ENCODE measurements at places on chromosomes 11 and 22.

DNA sequence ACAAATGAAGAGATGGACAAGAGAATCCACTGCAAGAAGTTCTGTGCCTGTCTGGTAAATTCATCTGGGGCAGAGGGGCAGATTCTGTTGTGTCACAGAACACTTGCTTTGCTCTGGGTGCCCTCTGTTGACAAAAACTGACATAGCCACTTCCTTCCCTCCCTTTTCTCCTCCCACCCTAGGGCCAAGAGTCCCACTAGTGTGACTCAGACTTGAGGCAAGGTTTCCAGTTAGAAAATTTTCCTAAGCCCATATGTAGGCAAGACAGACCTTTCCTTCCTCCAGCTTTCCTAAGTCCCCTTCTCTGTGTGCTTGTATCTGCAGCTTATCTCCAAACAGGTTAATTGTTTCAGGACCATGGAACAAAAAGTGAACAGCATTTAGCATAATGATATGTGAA is 106.8 kb downstream of the RBFOX2 start:
- ATAC-seq, result peak; percentile 90

DNA sequence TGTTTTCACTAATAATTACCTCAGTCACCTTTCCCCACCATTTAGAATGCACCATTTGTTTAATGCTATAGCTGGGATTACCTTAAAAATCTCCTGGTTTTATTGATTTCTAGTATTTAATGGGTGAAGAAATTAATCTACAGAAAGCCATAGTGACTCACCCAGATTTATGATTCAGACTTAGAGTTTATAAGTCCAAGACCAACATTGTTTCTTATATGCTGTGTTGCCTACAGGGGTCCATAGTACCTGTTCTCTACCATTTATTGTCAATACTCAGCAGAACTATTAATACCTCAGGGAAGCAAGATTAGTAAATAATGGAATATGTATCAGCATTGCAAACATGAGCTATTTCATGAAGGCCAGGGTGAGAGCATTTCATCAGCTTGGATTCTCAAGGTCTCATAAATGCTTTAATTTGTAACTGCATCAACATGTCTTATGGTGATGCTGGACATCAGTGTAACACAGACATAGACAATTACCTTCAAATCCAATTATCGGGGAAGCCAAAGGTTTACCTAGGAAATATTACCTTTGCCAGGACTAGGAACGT is 8.0 kb upstream of the MS4A7 start:
- no peak for ATAC-seq

DNA sequence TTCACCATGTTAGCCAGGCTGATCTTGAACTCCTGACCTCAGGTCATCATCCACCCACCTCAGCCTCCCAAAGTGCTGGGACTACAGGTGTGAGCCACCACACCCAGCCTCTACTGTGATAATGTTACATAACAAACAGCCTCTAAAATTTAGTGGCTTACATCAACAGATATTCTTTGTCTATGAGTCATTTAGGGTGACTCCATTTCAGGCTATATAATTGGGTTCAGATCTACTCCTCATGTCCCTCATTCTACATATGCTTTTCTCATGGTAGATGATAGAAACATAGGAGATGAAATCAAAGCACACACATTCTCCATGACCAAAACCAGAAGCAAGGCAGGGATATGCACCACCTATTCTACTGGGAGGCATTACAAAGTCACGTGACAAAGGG is 72.7 kb downstream of the SIK2 start:
- ATAC-seq, result no peak

DNA sequence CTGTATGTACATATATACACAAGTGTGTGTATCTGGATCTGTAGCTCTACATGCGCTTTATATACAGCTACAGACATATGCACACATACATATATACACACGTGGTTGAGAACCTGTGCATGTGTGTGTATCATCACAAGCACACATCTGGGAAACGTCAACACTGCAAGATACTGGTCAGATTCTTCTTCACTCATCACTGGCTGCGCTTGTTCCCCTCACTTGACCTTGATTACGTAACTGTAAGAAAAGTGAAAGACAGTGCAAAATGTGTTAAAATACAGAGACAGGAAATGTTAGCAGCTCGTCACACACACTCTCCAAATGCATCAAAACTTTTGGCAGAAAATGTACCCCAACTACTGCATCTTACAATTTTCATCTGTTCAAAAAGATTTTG is 51.9 kb upstream of the MN1 start:
- no peak for ATAC-seq

DNA sequence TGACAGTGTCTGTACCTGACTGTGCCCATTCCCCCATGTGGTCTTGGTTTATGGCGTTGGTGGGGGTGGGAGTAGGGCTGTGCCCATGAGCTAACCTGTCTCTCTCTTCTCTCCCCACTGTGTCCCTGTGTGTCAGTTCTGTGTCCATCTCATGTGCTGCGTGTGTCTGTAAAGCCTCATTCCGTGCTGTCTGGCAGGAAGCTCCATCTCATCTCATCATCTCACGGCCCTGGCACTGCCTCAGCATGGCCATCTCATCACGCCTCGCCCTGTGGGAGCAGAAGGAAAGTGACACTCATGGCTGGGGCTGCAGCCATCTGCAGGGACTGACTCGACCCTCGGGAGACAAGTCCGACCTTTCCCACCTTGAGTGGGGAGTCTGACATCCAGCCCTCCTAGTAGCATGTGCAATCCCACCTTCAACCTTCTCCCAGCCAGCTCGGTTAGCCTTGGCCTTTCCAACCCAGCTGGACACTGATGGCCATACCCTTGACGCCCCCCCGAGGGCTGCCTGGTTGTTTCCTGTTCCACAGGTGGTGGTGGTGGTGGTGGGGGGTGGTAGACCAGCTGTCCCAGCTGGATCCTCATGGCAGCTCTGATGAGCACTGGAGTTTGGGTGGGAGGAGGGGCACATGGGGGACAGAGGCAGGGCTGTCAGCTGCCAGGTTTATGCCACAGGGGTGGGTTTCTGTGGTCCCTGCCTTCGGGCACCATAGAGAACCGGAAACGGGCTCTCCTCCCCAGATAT is 19.0 kb downstream of the MYO18B start:
- ATAC-seq, result no peak

- ATAC-seq, result no peak
These were observed 63.2 kb upstream of the BIRC3 start for GRCh38 chr11:102254047-102254446.

DNA sequence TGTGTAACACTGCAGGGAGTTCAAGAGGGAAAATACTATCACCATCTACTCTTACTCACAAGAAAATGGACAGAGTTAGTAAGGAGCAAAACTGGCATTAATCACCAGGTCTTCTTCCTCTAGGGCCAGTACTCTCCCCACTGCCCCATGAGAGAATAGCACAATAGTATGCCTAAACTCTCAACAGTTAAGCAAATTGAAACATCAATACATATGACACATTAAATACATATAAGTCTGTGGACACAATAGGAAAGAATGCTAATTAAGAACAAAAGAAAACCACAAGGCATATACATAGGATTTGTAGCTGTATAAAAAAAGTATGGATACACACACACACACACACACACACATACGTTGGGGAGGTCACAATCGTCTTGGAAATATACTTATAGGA is 197.9 kb upstream of the BDNF start:
- no peak for ATAC-seq

- peak; percentile 99 for ATAC-seq
These were observed 15.3 kb upstream of the CTR9 start for GRCh38 chr11:10735481-10736475.

DNA sequence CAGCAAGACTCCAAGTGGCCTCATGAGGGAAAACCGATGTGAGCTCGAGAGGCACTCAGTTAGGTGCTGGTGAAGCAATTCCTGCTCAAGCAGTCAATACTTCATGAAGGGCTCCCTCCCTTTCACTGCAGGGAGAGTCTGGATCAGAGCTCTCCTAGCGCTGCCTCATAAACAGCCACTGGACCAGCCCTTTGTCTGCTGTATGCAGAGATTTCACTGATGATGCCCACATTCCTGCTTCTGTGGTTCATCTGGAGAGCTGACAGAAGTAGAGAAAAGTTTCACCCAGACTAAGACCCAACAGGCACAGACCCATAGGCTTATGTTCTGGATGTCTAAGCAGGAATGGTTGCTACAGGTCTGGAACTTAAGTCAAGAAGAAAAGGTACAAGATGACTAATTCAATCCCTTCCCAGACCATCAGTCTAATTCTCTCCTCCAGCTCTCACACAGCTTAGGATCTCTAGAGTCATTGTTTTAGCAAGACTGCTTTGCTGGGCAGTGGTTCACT is 4.0 kb downstream of the UCP2 start:
- no peak for ATAC-seq

GRCh38 chr11:126345283-126345682 is 10.2 kb upstream of the ST3GAL4 start:
- no peak for ATAC-seq

GRCh38 chr11:68008381-68009337 is 1.5 kb upstream of the ALDH3B1 start:
- no peak for ATAC-seq

- ATAC-seq, result no peak
These were observed 8.3 kb downstream of the ATP5MGL start for GRCh38 chr22:42632096-42632495.

DNA sequence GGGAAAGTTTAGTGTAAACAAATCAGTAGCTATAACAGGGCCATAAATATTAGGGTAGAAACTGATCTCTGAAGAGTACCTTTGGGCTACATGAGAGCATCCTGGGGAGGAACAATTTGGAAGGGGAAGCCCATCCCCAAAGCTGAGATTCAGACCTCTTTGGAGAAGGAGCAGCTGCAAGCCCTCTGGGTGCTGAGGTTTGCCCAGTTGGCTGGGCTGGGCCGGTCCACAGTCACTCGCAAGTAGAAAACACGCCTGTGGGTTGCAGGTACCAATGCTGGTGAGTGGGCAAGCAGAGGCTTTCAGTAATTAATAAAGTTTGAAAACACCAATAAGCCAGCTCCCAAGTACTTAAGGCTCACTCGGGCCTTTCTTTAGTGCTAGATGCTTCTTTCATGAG is 124.5 kb downstream of the ARHGAP8 start:
- ATAC-seq, result no peak

DNA sequence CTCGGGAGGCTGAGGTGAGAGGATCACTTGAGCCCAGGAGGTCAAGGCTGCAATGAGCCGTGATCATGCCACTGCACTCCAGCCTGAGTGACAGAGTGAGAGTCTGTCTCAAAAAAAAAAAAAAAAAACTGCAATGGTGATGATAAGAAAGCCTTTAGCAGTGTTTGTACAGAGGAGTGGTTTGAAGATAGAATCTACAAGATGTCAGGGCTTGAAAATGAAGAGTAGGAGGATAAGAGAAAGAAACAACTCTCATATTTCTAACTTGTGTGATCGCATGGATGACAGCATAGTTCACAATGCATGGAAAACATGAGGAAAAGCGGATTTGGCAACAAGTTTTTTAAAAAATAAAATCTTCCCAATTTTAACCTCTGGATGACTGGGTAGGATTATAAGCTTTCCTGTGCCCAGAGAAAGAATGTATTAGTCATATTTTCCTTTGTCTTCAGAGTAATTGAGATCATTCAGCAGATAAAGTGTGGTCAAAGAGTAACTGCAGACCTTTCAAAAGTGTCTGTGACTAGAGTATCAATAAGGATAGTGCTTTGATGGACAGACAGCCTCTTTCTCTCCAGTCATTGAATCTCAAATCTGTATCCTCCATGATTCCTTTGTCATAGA is 328.1 kb downstream of the CASP12 start:
- ATAC-seq, result no peak

GRCh38 chr11:64750361-64751054 is 6.6 kb upstream of the RASGRP2 start:
- ATAC-seq, result no peak

DNA sequence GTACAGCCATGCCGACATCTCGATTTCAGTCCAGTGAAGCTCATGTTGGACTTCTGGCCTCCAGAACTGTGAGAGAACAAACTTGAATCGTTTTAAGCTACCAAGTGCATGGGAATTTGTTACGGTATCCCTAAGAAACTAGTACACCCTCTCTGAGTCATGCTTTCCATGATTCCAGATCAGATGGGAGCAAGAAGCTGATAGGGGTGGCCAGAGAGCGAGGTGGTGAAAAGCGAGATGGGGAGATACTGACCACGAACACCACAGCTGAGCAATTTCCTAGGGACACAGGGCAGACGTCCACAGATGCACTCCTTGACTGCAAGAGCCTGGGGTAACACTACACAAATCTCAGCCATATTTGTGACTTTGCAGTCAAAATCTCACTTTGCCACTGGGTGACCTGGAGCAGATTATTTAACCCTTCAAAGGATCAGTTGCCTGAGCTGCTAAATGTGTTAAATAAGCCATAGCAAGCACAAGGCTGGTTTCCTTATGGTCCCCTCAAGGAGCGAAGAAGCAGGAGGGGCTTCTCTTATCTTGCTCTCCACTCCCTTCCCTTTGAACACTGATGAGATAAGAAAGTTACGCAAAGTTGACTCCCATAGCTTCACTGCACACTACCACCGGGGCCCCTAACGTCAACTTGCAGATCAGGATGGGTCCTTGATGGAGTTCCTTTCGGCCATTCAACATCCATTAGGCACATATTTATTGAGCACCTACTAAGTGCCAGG is 22.6 kb upstream of the RCN1 start:
- ATAC-seq, result no peak

DNA sequence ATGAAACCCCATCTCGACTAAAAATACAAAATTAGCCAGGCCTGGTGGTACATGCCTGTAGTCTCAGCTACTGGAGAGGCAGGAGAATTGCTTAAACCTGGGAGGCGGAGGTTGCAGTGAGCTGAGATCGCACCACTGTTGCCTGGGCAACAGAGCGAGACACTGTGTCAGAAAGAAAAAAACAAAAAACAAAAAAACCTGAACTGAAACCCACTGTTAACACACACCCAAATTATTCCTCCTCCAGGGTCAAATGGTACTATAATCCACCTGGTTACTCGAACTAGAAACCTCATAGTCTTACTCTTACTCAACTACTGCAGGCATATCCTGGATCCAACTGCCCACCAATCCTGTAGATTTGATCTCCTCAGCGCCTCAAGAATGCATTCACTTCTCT is 35.5 kb downstream of the USP28 start:
- ATAC-seq, result no peak

- ATAC-seq, result no peak
These were observed 560.9 kb upstream of the ANO5 start for GRCh38 chr11:21631991-21632390.

GRCh38 chr11:106794058-106794457 is 224.2 kb downstream of the GUCY1A2 start:
- no peak for ATAC-seq

DNA sequence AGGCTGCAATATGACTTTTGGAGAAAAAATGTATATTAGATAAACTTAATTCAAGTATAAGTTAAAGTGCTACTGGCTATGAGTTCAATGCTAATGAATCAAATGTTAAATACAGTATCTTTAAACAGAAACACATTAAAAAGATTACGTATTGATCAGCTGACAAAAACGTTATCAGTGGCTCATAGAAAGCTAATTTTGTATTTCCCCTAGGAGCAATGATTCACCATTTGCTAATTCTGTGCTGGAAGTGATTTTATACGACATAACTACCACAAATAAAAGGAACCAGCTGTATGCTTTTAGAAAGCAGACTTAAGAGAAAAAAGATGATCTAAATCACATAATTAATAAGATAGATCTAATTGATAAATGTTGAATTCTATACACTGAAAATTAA is 43.6 kb downstream of the MRE11 start:
- ATAC-seq, result no peak

Data from activated T-helper 17 cell treated with anti-CD3 and anti-CD28 coated beads, Interleukin-2, amount 50 U/mL, for 72 hours (primary cell).